Mammary microvascular endothelial cell (primary cell): ENCODE measurements at places on chromosomes 5 and 9. TPM values are rescaled to one million over a fixed set of nuclear protein-coding genes. Genes with fewer than 3 reads are reported as not detected.

The SLC4A9 gene
- not detected in 2 replicates for total RNA-seq

The SLC27A6 gene
- not detected in 2 replicates for total RNA-seq

The IL3 gene
- total RNA-seq = not detected in 2 replicates

The EXOSC3 gene
- total RNA-seq = 32.2 and 42.8 TPM in 2 replicates

The OLFML2A gene
- total RNA-seq = 0.54 and 1.5 TPM in 2 replicates

The FAM78A gene
- total RNA-seq = 2.2 and 3.2 TPM in 2 replicates

The CDH10 gene
- total RNA-seq = under 0.01 TPM in 1 of 2 replicates, not detected in the other

The PCDHGA12 gene
- total RNA-seq = 4.7 and 5.9 TPM in 2 replicates

The THBS4 gene
- total RNA-seq = not detected in 2 replicates

The GADD45G gene
- 0.33 and 0.54 TPM in 2 replicates for total RNA-seq

The CNOT6 gene
- total RNA-seq = 10.7 and 12.0 TPM in 2 replicates

The CBY3 gene
- not detected in 2 replicates for total RNA-seq

The SPRY4 gene
- total RNA-seq = 55.0 and 55.6 TPM in 2 replicates

The PPP2CA gene
- total RNA-seq = 189 and 203 TPM in 2 replicates

The SAPCD2 gene
- total RNA-seq = 28.1 and 30.2 TPM in 2 replicates

The BTNL3 gene
- not detected in 2 replicates for total RNA-seq

The TAS2R1 gene
- total RNA-seq = not detected in 2 replicates

The IL4 gene
- not detected in 2 replicates for total RNA-seq

The SPINK4 gene
- not detected in 2 replicates for total RNA-seq

The ADAMTS13 gene
- 0.20 and 0.59 TPM in 2 replicates for total RNA-seq

The PCDHGB3 gene
- total RNA-seq = 0.67 and 1.4 TPM in 2 replicates

The PCSK1 gene
- total RNA-seq = 2.8 and 2.9 TPM in 2 replicates

The PCDHA6 gene
- 0.27 TPM in 1 of 2 replicates, not detected in the other for total RNA-seq

The SPINK6 gene
- not detected in 2 replicates for total RNA-seq

The PCA3 gene
- 0.13 and 0.34 TPM in 2 replicates for total RNA-seq

The PCDHGB7 gene
- total RNA-seq = 3.1 and 5.3 TPM in 2 replicates

The CYLC2 gene
- not detected in 2 replicates for total RNA-seq

The RASGRF2 gene
- 38.2 and 43.9 TPM in 2 replicates for total RNA-seq

The SPATA31D4 gene
- total RNA-seq = not detected in 2 replicates

The SPTLC1 gene
- total RNA-seq = 81.4 and 91.0 TPM in 2 replicates

The WDR31 gene
- 0.79 and 0.80 TPM in 2 replicates for total RNA-seq

The MYO10 gene
- total RNA-seq = 51.2 and 57.5 TPM in 2 replicates

The GZMA gene
- not detected in 2 replicates for total RNA-seq

The DBH gene
- total RNA-seq = not detected in 2 replicates

The RUFY1 gene
- 37.2 and 41.1 TPM in 2 replicates for total RNA-seq

The FAXDC2 gene
- 2.3 and 2.9 TPM in 2 replicates for total RNA-seq

The ZDHHC12 gene
- 101 and 114 TPM in 2 replicates for total RNA-seq

The BTNL9 gene
- total RNA-seq = 0.05 TPM in 1 of 2 replicates, not detected in the other

The IGFBPL1 gene
- total RNA-seq = not detected in 2 replicates

The TRAPPC13 gene
- total RNA-seq = 15.2 and 15.7 TPM in 2 replicates

The CD180 gene
- total RNA-seq = not detected in 2 replicates

The SURF6 gene
- total RNA-seq = 13.1 and 13.5 TPM in 2 replicates

The CD72 gene
- not detected in 2 replicates for total RNA-seq

The SPINK7 gene
- total RNA-seq = not detected in 2 replicates

The WDR38 gene
- total RNA-seq = 0.15 TPM in 1 of 2 replicates, not detected in the other

The IFNA7 gene
- total RNA-seq = not detected in 2 replicates

The BTNL8 gene
- not detected in 2 replicates for total RNA-seq

The LCN1 gene
- total RNA-seq = not detected in 2 replicates
